ENCODE measurements at places on chromosomes 2 and 18.

DNA sequence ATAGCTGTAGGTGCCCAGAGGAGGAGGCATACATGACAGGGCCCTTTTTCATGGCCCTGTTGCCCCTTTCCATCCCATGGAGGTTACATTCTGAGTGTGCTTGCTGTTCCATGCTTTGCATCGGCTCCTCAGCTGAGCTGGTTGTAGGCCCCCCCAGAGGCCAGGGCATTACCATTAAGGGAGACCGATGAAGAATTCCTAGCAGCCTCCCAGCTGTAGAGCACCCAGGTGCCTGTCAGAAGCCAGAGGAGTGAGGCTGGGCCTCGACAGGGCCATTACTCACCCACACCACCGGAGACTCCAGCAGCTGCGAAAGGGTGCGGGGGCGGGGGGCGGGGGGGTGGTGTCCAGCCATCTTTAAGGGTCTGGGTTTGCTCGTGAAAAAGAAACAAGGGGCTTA, 72.2 kb downstream of the GALNT14 start:
- no peak for DNase-seq

- DNase-seq: no peak
These were observed 242.2 kb downstream of the FIGN start for GRCh38 chr2:163493359-163494298.

DNA sequence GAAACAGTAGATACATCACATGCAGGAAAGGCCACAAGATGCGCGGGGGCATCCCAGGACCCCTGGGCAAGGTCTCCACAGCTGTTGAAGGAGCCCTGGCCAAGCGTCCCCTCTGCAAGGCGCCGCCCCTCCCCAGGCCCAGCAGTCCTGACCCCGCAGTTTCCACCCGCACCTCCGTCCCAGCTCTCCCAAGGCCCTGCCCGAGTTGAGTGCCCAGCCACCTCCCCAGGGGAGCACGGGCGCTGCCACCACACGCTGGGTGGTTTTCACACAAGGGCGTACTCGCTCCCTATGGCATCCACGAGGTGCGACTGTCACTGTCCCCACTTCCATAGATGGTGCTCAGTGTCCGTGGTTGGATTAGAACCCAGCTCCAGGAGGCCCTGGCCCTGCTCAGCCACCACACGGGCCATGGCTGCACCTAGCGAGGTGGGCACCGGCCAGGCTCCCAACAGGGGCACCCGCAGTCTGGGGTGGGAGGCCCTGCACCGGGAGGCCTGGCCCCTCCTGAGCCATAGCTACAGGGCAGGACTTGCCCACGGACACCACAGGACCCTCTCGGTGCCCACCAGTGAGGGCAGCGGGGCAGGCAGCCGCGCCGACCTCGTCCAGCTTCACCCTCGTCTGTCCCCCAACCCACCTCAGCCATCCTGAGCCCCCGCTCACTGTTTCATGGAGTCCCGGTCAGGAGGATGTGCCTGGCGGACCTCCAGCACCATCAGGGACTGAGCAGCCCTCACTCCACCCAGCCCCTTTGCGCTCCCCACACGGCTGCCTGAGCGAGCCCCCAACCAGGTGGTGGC, 36.0 kb downstream of the KIF1A start:
- no peak for DNase-seq

- DNase-seq: no peak
These were observed 468 bp downstream of the UXS1 start for GRCh38 chr2:106193690-106193976.

DNA sequence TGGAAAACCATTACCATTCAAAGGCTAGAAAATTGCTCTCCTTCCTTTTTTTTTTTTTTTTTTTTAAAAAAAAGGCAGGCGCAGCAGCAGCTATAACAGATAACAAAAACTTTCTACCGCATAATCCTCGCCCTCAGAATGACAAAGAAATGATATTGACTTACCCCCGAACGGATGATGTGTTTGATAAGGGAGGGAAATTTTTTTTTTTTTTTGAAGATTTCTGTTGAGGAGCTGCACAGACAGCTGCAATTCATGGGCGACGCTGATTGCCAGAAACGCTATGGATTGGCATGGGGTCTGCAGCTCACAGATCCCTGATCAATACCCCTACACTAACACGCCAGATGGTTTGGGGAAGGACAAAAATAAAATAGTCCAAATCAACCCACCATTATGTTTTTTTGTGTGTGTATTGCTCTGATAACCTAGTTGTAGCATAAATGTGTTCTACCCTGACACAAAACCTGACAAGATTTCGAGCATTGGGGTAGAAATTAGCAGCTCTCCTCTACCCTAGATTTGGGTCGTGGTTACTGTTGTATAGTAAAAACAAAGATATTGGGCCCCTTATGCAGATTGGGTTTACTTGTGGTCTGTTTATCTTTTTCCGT, 3.6 kb upstream of the ONECUT2 start:
- DNase-seq: no peak

GRCh38 chr2:61456070-61456745, 14.7 kb downstream of the USP34 start:
- DNase-seq: no peak

- no peak for DNase-seq
These were observed 154.5 kb downstream of the RPIA start for GRCh38 chr2:88845772-88846661.

GRCh38 chr2:20456116-20456571, 9.3 kb downstream of the RHOB start:
- no peak for DNase-seq
